ENCODE measurements at places on chromosomes 1 and 21.

- no peak for DNase-seq
These were observed 12.7 kb upstream of the CD101 start for GRCh38 chr1:116988908-116989307.

DNA sequence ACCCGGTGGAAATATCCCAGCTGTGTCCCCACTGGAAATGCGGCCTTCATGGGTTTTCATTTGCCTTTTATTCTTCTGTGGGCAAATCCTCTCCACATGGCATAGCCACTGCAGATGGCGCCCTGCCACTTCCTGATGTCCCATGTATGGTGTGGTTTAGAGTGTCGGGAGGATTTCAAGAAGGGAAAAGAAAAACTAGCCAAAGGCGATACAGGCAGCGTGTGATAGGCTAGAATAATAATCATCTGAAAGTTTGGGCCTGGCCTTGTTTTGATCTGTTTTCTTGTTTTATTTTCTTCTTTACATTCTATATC is 123.6 kb downstream of the PEX14 start:
- DNase-seq = no peak

DNA sequence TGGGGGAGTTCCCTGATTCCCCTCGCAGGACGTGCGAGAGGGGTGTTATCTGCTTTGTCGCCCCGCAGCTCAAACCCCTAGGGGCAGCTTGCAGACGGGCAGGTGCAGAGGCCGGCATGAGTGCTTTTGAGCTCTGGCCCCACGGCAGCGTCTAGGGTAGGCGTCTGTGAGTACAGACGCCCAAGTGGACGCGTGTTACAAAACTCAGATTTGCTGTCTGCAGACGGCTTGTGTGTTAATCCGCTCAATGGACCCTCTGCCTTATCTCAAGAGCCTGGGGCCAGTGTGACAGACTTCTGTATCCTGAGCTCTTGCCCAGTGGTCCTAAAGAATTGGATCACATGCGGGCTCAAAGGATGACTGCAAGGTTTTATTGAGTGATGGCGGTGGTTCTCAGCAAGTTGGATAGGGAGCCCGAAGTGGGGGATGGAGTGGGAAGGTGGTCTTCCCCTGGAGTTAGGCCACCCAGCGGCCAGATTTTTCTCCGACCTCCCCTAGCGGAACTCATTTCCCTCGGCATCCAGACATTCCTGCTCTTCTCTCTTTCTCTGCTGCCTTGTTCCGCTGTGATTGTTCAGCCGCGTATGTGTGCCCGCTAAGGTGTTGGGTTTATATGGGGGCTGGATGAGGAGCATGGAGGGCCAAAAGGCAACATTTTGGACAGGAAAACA is 9.4 kb downstream of the CFHR4 start:
- no peak for DNase-seq

DNA sequence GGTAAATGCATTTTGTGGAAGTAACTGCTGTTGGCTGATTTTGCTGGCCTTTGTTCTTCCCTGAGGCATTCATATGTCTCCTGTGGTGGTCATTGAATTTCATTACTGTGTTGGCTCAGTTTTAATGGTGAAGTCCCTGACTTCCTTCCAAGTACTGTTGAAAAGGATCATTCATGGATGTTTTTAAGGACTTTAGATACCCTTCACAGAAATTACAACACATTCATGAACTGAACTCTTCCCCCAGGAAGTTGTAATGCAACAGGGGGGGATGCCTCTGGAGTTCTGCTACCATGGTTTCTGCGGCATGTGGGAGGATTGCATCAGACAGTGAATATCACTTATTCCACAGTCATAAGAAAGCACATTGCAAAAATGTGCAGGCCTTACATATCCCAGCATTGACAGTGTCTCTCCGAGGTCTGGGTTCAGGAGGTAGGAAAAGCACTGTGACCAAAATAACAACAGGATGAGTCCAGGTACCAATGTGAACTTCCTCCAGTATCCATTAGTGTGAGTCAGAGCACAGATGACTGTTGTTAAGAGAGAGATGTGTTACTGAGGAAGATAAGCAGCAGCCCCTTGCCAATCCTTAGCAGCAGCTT is 2.1 kb upstream of the RAB3GAP2 start:
- no peak for DNase-seq

GRCh38 chr1:5603353-5604104 is 388.7 kb downstream of the NPHP4 start:
- no peak for DNase-seq

GRCh38 chr21:45632637-45633251 is 10.8 kb upstream of the PCBP3 start:
- no peak for DNase-seq

- DNase-seq = no peak
These were observed 89.2 kb downstream of the BEND5 start for GRCh38 chr1:48687282-48688045.

DNA sequence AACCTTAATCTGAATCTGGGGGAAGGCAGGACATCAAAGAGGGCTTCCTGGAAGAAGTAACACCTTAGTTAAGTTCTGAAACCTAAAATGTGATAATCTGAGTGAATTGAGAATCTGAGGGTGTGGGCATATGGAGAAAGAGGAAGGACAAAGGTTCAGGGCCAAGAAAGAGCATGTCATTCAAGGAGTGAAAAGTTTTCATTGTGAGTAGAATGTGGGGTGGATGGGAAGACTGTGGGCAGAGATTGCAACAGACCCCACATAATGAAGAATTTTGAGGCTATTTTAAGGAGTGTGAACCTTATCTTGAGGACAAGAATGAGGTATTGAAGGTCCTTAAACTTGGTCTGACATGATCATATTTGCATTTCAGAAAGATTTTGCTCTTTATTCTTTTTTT is 227.2 kb downstream of the PTGER3 start:
- DNase-seq = no peak

- DNase-seq = peak; percentile 69
These were observed 2.8 kb upstream of the IGSF8 start for GRCh38 chr1:160101037-160101716.

GRCh38 chr1:39272027-39272797 is 67.7 kb downstream of the MACF1 start:
- DNase-seq = no peak

DNA sequence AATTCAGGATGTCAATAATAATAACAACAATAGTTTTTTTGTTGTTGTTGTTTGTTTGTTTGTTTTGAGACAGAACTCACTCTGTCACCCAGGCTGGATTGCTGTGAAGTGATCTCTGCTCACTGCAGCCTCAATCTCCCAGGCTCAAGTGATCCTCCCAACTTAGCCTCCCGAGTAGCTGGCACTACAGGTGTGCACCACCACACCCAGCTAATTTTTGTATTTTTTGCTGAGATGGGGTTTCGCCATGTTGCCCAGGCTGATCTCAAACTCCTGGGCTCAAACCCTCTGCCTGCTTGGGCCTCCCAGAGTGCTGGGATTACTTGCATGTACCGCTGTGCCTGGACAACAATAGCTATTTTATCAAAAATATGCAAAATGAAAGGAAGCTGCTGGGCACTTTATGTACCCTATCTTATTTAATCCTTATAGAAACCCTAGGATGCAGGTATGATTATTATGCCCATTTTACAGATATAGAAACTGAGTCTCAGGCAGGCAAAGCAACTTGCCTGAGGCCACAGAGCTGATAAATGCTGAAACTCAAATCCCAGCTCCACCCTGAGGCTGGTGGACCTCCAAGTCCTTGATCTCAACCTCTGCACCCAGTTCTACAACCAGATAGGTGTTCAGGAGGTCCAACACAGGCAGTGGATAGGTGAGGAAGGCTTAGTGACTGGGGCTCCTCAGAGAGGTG is 57.4 kb upstream of the CTPS1 start:
- no peak for DNase-seq

DNA sequence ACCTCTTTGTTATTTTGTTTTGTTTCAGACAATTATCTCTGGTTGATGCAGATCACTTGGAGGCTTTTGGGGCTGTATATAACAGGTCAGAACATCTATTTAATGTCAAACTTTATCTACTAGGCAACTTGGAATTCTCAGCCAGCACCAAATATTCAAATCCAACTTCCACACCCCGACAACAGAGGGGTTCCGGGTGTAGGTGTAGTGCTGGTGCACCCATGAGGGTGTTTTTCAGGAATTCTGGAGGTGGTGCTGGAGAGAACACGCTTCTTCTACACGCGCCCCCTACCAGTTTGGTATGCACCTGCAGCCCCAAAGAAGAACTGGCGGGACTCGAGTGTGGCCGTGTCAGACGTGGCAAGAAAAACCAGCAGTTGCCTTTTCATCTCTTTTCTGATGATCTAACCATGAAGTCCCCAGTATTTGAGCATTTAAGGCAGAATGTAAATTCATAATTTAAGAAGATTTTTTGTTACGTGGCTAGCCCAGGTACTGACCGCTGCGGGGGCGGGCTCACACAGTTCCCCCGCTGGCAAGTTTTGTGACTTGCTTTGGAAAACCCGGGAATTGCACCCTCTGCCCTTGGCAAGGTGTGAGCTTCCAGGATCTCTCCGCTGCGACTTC is 462 bp upstream of the TLCD4 start:
- DNase-seq = peak; percentile 31

DNA sequence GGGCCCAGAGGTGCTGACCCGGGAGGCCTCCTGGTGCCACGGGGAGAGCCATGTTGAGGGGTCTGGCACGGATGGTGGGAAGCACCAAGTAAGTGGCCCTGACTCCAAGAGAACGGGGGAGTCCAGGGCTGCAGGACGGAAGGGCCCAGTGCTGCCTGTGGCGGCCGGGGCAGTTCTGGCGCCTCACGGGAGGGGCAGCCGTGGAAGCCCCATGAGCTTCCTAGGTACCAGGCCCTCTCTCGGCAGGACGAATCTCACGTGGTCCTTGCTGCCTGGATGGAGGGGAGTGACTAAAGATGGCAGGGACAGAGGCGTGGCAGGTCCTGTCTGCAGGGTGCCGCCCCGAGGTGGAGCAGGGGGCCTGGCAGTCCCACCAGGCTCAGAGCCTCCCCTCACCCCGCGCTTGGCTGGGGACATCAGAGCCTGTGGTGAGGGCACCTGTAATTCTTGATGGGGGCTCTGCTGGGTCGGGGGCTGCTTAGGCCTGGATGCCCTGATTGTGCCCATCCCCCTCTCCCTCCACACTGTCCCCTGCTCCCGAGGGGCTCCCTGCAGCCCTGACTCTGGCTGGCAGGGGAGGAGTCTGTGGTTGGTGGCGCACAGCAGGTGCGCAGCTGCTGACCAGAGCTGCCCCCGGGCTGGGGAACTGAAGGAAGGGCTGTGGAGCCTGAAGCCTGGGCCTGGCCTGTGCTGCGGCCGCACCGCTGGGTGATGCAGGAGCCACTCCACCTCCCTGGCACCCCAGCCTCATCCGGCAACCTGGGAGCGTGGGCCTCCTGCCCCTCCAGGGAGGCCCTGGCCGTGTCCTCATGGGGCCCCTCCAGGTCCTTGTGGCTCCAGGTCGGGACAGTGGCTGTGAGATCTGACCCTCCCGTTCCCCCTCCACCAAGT is 31.4 kb downstream of the POFUT2 start:
- DNase-seq = peak; percentile 4

- no peak for DNase-seq
These were observed 146.3 kb upstream of the C8B start for GRCh38 chr1:57112148-57112547.

GRCh38 chr1:26721669-26722355 is 26.0 kb downstream of the ARID1A start:
- no peak for DNase-seq

DNA sequence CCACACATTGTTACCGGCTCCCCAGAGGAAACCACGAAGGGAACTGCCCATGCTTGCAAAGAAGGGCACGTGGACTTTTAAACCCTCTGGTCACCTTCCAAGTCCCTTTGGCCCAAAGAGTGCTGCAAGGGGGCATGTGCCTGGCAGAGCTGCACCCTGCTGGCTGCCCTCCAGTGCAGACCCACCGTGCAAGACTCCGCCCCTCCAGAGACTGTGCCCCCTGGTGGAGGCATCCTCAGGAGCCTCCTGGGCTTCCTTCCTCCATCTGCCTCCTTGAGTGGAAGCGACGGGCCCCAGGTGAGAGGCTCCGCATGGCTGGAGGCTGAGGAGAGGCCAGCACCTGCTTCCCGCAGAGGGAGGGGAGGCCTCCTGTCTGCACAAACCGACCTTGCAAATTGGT is 100.6 kb downstream of the CRYAA start:
- DNase-seq = no peak

All from activated B cell treated with CpG ODN at 0.5 μM for 24 hours (primary cell).